ENCODE measurements at places on chromosomes 16 and 17.

DNA sequence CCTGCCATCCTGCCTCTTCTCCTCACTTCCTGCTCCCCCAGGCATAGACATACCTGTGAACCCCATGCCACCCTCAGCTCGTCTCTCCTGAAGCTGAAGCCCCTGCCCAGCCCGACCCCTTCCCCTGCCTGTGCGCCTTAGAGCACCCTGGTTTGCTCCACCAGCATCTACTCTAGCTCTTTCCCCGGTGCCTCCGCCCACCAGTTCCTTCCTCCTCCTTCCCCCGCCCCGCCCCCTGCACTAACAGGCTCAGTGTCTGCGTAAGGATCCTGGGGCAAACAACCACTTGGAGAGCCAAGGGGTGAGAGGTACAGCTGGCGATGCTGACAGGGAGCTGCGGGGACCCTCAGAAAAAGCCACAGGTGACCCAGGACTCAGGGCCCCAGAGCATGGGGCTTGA, 1.9 kb downstream of the GPR142 start:
- DNase-seq: no peak

GRCh38 chr17:73103641-73104335, 11.3 kb upstream of the SLC39A11 start:
- DNase-seq: peak; percentile 27

DNA sequence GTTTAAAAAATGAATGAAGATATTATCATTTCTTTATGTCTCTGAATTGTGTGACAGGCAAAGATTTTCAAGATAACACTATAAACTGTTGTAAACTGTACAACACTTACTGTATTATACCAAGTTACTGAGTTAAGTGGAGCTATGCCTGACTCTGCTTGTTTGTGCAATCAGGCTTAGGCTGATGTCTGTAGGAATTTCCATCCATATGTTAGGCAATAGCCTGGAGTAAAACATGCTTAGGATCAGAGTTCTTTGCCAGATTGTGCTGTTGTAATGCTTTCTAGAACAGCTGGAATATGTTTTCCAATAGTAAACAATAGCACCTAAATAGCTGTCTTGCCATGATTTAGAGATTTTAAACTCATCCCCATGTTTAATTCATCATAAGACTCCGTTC, 1496.7 kb downstream of the CDH11 start:
- DNase-seq: no peak

- DNase-seq: no peak
Measured at GRCh38 chr17:18368946-18369345, 5.6 kb upstream of the SHMT1 start.

GRCh38 chr17:63762161-63763078, 11.0 kb downstream of the CCDC47 start:
- no peak for DNase-seq

DNA sequence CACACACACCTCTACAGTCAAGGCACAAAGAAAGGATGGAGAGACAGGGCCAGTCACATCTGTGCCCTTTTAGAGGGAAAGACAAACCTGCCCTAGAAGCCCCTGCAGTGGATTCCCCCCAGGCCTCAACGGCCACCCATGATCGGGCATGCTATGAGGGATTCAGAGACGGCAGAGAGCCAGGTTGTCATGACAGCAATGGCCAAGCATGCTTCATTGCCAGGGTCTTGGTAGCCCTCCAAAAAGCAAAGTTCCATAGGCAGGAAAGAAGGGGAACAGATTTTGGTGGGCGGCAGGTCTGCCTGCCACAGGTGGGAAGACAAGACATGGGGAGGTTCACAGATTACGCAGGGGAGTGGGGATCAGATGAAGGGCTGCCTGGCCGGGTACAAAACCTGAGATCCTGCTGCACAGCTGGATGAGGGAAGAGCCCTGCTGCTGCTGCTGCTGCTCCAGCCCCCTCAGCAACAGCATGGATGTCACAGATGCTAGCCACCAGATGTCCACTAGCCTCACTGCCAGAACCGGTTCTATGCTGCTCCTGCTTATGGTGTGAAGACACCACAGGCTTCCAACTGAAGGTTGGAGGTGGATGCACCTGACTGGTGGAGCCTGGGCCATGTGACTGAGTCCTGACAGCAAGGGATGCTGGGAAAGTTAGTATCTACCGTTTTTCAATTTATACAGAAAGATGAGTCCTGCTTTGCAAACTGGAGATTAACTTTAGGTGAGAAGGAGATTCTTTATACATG, 17.8 kb downstream of the ACTG1 start:
- DNase-seq: no peak

DNA sequence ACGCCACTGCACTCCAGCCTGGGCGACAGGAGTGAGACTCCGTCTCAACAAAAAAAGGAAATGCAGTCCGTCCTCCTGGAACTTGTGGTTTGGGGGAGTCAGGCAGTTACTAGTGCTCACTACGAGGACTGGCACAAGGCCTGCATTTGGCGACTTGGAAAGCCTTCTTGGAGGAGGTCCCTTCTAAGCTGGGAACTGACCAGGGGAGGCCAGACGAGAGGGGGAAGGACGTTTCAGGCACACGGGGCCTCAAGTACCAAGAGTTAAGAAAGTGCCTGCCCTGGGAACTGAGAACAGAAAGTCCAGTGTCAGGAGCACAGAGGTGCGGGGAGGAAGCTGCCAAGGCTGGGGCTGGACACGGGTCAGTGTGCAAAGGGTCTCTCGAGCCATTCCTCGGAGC, 89.9 kb downstream of the ABR start:
- no peak for DNase-seq

DNA sequence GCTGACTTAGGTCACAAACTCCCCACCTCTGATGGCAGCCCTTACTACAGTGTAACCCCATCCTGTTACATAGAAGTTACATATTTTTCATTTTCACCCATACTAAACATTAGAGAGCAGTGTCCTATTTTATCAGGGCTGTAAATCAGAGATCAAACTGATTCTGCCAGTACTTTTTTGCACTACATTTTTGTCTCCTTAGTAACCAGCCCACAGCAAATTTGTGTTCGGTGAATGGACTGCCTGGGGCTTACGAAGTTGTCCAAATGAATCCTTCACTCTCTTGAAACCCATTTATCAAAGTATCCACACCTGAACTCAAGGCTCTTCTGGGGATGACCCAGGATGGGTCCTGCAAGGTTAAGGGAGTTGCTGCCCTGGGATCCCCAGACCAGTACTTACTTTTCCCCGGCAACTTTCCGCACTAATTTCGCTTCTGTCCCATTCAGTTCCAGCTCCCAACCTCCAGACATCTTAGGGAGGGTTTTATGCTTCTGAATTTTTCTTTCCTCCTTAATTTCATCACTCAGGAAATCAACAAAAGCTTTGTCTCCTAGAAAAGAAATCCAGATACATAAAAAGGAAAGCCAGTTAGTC, 1.1 kb downstream of the C1QBP start:
- no peak for DNase-seq

DNA sequence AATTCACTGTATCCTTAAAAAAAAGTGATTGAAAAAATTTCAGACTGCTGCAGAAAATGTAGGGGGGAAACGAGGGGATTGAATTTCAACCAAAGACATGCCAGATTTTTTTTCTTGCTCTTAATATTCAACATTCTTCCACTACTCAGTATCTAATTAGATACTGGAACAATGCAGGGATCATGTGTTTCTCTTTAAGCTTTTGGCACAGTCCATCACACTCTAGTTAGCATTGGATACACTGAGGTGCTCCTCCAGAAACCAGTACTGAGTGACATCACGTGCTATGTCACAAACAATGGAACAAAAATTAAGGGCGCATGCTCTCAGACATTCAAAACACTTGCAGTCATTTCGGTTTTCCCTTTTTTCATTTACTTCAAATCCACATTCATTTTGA, 298.6 kb upstream of the PSMD7 start:
- DNase-seq: no peak

- no peak for DNase-seq
Measured at GRCh38 chr16:88923926-88924833, 52.8 kb downstream of the CBFA2T3 start.

All from astrocyte of the cerebellum (primary cell).